ENCODE measurements at places on chromosomes 7 and 10. TPM values are rescaled to one million over a fixed set of nuclear protein-coding genes. Genes with fewer than 3 reads are reported as not detected.

The ACSM6 gene
- not detected for total RNA-seq

The HOXA5 gene
- total RNA-seq, result 1.4 TPM

The NKX6-2 gene
- total RNA-seq, result not detected

The GALNT17 gene
- not detected for total RNA-seq

The SNCG gene
- 23.8 TPM for total RNA-seq

The AGR2 gene
- total RNA-seq, result not detected

The STAG3 gene
- total RNA-seq, result 0.28 TPM

The SLC18A2 gene
- total RNA-seq, result not detected

The ADRA2A gene
- total RNA-seq, result 0.18 TPM

The BTBD16 gene
- total RNA-seq, result not detected

The TMEM72 gene
- total RNA-seq, result not detected

The BTRC gene
- total RNA-seq, result 10.8 TPM

The GNGT1 gene
- total RNA-seq, result 0.37 TPM
